ENCODE measurements at places on chromosomes 12 and 14.
A peak's percentile ranks its signal among the peaks of the same experiment; 100 is the strongest.

DNA sequence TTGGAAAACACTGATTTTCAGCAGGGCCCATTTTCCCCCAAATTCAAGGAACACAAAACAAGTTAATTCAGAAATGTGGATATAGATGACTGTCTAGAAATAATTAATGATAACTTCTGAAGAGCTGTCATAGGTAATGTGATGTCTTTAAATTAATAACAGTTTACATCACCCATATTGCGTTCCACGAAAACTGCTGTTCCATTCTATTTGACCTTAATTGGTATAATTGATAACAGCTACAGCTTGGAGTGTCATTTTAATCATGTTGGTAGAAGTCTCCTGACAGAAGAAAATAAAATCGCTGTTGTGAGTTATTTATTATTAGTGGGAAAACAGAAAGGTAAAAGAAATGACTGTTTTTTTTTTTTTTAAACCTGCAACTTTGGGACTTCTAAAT lies 36.3 kb upstream of the MGAT4C start:
- no peak for DNase-seq

DNA sequence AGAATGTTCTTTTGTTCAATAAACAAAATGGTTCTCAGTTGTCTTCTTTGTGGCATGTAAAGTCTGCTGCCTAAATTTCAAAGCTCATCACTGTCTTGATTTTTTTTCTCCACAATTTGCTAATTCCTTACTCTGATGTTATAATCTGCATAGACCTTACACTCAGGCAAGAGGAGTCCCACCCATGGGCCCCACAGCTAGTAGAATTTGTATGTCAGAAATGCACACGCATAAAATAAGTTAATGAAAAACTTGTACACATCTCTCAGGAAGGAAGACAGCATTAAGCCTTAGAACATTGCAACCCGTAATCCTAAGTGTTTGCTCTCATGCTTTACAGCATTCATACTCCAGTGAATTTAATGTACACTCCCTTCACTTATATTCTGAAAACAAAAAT lies 280.8 kb downstream of the ATXN7L3B start:
- DNase-seq = no peak

DNA sequence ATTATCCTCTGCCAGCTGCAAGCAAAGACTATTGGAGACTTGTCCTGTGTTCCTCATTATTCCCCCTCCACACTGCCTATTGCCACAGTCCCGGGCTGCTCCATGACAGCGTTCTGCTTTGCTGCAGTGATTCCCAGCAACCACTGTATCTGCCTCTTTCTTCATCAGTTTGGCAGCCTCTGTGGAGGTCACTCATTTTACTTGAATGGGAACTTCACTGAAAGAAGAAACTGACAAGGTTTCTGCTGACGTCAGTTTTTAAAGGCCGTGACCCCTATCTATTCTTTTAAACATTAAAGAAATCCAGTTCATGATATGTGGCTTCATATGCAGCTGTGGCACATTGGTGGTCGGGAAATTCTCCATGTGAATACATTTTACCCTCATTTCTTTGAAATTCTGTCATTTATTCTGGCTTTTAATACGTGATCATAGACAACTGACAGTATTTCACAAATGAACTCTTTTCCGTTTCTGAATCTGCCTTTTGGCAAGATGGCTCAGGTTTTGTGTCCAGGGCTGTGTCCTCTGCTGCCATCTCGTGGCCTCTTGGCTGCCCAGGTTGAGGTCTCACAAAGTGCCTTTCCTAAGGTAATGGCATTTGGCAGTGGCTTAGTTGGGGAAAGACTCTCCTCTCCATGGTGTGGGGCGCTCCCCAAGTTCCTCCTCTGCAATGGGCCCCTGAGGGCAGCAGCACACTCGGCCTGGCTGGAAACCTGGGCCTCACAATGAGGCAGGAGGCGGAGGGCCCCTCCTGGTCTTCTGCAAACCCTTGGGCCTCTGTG lies 5.8 kb downstream of the TMEM253 start:
- DNase-seq = peak; percentile 94

DNA sequence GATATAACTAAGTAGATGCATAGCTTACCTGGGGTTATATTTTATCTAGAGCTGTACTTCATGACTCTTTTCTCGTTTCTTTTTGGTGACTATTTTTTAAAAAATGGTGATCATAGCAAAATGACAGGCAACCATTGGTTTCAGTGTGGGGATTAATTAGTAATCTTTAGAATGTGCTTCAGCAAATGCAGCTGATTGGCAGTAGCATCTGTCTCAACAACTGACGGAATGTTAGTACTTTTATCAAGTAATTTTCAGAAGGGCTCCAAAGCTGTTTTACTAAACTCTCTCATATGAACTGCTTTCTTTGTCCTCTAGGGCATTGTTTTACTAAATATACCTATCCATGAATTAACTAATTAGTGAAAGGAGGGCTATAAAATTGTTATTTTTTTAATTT lies 117.6 kb downstream of the TRMT5 start:
- no peak for DNase-seq

- DNase-seq = no peak
Observed at GRCh38 chr12:8606890-8607289, 5.8 kb downstream of the AICDA start.

- no peak for DNase-seq
Observed at GRCh38 chr14:51207621-51208020, 32.4 kb upstream of the TMX1 start.

- no peak for DNase-seq
Observed at GRCh38 chr12:6494968-6495367, 1.1 kb downstream of the NCAPD2 start.

- DNase-seq = no peak
Observed at GRCh38 chr14:102945346-102946130, 23.1 kb downstream of the AMN start.

- DNase-seq = peak; percentile 80
Observed at GRCh38 chr12:96719660-96720362, 187.2 kb upstream of the NEDD1 start.

DNA sequence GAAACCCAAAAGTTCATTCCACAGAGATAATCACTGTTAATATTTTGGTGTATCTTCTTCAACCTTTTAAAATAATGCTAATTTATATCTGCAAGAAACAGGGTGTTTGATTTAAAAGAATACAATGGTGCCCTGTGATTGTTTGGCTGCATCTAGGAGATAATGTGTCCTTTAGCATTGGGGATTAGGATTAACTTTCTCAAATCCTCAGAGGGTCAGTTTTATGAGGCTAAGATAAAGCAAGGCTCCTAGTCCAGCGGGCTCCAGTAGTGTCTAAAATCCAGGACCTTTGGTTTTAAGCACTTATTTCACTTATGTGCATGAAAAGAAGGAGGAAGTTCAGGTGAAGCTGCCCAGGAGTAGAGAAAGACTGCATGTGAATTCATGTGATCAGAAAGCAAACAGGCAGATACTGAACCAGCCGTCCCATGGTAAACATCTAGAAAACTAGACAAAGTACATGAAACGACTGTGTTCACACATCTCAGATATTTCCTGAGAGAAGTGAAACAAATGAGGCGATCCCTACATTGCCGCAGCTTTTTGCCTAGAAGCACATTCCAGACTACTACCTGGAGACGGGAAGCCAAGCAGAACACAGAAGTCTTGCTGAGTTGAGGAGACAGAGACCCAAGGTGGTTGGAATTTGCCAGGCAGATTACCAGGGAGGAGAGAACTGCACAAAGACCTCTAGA lies 129.1 kb upstream of the MAX start:
- DNase-seq = no peak

GRCh38 chr14:70558356-70558755 lies 23.6 kb upstream of the ADAM20 start:
- no peak for DNase-seq

- DNase-seq = no peak
Observed at GRCh38 chr14:81127785-81128184, 93.0 kb downstream of the GTF2A1 start.

GRCh38 chr14:61609191-61609843 lies 86.0 kb upstream of the HIF1A start:
- no peak for DNase-seq

DNA sequence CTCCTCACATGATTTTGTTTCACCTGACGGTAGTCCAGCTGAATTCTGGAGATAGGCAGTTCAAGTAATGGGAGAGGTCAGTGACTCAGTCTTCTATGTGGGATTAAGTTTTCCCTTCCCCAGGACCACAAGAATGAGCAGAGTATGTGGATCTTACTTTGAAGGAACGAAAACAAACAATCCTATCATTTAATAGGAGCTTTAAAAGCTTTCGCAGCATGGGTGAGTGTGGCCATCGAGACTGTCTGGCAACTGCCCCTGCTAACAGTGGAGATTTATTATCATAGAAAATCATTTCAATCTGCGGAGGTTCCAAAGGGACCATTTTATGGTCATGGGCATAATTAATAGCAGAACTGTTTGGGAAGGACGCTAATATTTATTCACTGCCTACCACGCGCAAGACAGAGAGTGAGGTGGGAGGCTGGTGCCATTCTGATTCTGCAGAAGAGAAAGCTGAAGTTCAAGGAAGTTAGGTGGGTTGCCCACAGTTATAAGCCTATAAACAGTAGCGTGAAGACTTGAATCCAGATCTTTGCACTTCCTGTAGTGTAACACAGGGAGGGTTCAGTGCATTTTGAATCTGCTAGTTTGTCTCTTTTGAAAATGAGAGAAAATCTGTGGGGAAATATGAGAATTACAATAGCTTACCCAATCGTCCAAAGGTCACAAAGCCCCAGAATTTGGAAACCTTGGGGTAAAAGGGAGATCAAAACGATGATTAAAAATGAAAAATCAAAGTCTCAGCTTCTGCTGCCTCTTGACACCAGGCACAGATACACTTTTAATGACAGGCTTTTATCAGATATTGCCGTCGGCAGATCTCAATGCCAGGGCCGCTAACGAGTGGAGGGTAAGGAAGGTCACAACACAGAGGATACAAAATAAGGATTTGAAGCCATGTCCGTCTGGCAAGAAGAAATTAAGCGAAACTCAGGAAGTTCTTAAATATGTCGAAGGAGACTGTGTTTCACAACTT lies 209.6 kb downstream of the CRADD start:
- peak; percentile 46 for DNase-seq

- DNase-seq = no peak
Observed at GRCh38 chr14:75399843-75400775, 27.7 kb upstream of the JDP2 start.

DNA sequence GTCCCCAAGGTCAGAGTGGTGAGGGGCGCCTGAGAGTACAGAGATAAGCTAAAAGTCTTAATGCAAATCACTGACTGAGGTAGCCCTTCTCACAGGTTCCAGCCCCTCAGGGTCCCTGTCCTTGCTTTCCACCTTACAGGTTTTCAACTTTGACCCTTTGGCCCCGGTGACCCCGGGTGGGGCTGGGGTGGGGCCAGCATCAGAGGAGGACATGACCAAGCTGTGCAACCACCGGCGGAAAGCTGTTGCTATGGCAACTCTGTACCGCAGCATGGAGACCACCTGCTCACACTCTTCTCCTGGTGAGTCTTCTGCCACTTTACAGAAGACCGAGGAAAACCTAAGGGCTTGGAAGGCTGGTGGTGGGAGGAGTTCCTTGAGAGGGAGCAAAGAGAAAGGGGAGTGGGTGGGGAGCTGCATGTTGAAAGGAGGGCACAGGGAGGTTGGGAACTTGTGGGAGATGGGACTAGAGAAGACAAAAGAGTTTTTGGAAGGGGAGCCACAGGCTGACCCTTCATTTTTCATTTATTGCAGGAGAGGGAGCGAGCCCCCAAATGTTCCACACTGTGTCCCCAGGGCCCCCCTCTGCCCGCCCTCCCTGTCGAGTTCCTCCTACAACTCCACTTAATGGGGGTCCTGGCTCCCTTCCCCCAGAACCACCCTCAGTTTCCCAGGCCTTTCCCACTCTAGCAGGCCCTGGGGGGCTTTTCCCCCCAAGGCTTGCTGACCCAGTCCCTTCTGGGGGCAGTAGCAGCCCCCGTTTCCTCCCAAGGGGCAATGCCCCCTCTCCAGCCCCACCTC lies 2.4 kb downstream of the MBD6 start:
- DNase-seq = no peak

DNA sequence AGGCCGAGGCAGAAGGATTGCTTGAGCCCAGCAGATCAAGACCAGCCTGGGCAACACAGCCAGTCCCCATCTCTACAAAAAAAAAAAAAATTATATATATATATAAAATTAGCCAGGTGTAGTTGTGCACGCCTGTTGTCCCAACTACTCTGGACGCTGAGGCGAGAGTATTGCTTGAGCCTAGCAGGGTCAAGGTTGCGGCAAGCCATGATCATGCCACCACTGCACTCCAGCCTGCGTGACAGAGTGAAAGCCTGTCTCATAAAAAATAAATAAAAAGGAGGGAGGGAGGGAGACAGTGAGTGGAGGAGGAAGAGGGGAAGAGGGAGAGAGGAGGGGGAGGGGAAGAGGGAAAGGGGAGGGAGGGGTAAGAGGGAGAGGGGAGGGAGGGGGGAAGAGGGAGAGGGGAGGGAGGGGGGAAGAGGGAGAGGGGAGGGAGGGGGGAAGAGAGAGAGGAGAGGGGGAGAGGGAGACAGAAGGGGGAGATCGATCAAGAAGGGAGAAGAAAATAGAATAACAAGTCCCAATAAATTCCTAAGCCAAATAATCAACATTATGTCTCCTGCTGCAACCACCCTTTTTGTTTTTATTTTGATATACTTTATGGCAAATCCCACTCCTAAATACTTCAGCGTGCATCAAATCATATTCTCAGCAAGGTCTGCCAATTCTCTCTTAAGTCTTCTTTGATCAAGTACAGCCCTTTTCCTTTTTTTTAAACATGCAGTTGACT lies 163.9 kb downstream of the MED13L start:
- DNase-seq = no peak

DNA sequence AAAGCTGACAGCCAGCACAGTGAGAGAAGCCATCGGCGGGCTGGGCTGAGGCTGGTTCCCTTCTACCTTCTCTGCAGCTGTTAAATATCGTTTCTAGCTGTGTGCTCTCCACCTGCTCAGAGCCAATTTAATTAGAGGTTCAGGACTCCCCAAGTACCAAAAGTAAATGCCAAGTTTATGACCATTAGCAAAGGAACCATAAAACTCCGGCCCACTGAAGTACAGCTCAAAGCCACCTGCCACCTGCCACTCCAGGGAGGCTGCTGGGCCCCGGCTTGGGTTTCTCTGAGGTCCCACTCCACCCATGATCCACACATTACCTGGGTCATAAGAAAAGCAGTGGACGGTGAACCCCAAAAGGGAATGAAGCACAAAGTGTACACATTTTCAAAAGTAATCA lies 272.8 kb downstream of the KSR2 start:
- no peak for DNase-seq

DNA sequence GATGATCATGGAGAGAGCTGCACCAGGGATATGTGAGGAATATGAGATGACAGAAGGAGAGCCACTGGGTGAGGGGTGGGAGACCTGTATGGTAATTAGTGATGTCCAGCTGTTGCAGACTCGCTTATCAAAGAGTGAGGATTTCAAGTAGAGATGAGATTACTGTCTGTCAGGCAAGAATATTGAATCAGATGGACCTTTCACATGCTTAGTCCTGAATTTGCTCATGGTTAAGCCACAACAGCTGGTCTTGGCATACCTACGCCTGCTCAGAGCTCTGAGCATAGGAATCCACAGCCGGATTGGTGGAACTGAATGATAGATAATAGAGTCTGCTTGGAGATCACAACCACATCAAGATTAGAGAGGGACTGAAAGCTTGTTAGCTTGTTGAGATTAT lies 115.2 kb upstream of the ARHGAP5 start:
- no peak for DNase-seq

GRCh38 chr12:11568155-11568761 lies 81.2 kb upstream of the ETV6 start:
- no peak for DNase-seq

- peak; percentile 56 for DNase-seq
Observed at GRCh38 chr12:93415723-93416464, 25.9 kb downstream of the UBE2N start.

GRCh38 chr12:120625557-120626419 lies 14.6 kb upstream of the CABP1 start:
- peak; percentile 61 for DNase-seq

All from activated CD4-positive, alpha-beta T cell treated with anti-CD3 and anti-CD28 coated beads, Interleukin-2, amount 10 ng/mL, durations not matched to agents 24 days and 14 days (primary cell).